Activated CD4-positive, alpha-beta T cell treated with anti-CD3 and anti-CD28 coated beads, Interleukin-2, amount 50 U/mL, for 4 hours (primary cell): ENCODE measurements at places on chromosomes 2 and 18.

- no peak for DNase-seq
Observed at GRCh38 chr2:36564377-36564930, 33.5 kb downstream of the FEZ2 start.

- DNase-seq, result no peak
Observed at GRCh38 chr2:135984199-135985017, 1.0 kb downstream of the DARS1 start.

DNA sequence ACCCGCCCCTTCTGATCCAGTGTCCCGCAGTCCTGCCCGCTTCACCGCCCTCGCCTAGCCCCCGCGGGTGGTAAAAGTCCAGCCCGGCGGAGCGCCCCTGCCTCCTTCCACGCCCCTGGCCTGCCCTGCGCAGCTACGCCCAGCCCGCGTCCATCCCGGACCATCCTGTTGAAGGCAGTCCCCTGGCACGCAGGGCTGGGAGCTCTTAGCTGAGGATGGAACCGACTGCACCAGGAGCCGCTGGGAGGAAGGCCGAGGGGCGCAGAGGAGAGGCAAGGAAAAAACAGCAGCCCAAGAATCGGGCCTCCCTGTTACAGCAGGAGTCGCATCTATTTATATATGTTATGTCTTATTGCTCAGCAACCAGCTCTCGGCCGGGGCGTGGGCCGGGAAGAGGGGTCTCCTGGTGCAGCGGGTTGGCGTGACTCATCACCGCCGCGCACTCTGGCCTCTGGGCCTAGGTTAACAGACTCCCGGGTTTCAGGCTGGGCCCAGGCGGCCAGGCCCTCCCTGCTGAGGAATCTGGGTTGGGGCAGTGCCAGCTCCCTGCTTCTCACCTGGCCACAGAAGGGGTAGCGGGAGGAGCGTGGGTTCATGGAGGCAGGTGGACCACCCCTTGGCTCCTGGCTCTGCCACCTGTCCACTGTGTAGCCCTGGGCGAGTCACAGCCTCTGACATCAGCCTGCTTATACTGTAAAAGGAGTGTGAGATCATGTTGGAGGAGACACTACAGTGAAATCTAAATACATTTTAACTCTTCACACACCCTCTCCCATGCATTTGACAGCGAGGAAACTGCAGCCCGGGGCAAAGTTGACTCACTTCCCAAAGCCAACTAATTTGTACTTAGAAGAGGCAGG is 13.4 kb upstream of the MAP3K2 start:
- DNase-seq, result no peak

DNA sequence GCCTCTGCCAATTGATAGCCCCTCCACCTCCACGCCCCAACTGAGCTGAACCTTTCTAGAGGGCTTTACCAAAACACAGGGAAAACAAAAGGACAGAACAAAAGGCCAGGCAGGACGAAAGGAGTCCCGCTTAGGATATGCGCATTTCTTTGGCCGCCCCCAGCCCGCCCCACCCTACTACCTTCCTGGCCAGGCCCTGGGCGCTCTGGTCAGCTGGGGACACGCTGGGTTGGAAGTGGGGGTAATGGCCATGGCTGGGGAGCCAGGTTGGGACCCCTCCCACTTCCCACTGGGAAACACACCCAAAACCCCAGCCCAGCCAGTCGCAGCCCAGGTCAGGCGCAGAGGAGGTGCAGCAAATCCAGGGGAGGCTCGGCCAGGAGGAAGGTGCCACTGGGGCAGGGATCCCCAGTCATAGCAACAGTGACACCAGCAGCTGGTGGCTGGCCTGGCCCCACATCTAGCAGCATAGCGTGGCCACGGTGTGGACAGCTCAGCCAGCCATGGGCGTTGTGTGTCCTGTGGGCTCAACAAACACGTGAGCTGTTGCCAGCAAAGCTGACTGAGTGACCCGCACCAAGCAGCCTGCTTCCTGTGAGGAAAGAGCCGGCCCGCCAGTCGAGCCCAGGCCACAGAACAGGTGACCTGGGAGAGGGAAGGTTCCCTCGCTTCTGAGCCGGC is 24.6 kb upstream of the B3GNT7 start:
- no peak for DNase-seq

DNA sequence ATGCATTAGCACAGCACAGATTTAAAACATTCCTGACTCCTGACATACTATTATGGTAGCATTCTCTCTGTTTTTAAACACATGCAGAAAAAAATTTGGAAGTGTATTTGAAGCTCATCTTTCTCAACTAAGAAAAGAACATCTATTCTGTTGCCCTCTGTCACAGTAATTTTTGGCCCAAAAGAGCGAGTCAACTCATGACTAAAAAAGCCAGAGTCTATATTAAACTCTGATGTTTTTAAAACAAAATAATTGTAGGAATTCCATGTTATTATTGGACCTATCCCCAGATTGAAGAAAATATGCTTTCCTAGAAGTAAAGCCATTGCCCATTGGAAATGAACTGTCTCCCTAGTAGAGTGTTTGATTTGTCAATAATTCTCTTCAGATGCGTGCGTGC is 96.7 kb downstream of the CRIM1 start:
- DNase-seq, result no peak

DNA sequence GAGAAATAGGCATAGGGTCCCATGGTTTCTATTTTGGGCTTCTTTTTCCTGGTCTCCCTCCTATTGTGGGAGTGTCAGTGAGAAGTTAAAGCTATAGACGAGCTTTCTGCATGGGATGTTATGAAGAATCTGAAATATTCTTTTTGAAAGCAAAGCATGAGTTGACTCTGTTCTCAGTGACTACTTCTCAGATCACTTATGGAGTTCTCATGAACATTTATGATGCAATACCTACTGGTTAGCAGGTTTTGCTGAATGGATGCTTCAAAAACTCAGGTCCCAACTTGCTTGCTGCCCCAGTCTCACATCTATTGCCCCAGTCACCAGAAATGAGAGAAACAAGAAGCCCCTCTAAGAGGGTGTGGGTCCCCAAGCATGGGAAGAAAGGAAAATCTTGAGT is 365.0 kb downstream of the HRH4 start:
- DNase-seq, result no peak

GRCh38 chr2:8796878-8797550 is 40.4 kb downstream of the KIDINS220 start:
- DNase-seq, result no peak

DNA sequence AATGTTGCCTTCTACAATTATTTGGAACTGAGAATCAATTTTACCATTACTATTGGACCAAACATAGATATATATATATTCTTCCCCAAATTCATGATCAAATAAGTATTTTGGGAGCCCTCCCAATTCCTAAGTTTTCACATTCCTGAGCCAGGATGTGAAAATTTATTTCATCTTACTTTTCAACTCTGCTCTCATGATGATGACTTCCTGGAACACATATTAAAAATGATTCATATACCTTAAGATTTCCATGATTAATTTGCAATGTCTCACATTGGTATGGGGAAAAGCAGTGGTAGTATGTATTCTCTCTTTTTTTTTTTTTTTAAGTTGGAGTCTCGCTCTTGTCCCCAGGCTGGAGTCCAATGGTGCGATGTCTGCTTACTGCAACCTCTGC is 596.1 kb upstream of the ZEB2 start:
- DNase-seq, result no peak

DNA sequence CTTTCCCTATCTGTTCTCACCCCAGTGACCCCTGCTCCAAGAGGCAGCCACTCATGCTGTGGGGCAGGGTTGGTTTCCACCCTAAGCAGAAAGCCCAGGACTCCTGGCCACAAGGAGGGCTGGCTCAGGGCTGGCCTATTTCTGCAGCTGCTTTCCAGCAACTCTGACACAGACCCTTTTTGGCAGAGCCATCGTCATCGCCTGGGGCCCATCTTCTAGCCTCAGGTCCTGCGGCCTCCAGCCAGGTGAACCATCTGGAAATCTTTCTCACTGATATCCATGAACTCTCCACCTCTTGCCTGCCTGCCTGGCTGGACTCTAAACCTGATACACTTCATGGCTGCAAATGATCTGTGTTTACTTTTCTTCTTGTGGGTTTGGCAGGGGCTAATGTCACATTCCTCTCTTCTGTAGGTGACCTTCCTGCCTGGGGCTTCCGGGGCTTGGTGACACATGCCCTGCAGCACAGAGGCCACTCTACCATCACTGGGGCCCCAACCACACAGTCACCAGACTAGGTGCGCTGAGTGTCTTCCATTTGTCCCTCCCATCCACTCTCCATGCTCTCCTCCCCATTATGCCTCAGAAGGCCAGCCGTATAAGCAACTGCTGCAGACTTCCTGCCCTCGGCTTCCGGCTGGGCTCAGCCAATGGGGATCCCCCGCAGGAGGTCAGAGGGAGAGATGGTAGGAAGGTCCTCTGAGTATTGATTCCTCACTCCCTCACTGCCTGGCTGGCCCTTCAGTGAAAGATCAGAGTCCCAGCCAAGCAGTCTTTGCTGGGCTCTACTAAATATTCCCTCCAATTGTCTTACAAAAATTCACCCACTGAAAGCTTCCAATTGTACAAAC is 9.7 kb upstream of the COPS8 start:
- no peak for DNase-seq
